Naive B cell (primary cell): ENCODE measurements at places on chromosomes 4 and X.

DNA sequence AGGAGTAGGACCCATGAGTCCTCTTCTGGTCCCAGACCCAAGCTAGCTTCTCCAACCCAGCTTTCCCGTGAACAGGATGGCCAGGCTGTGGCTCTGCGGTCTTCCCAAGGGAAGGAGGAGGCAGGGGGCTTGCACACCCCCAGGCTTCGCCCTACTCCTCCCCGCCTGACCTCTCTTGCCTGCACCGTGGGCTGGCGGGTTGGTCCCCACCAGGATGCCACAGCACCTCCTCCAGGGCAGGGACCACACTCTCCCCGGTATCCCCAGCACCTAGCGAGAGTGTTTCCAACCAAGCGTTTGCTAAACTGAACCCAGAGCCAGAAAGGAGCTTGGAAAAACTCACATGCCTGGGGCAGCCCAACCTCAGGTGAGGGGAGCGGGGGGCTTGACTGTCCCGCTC, 9.0 kb upstream of the S100P start:
- no peak for DNase-seq

GRCh38 chrX:101265869-101266428, 25.2 kb downstream of the TAF7L start:
- DNase-seq = no peak

GRCh38 chrX:153876112-153876491, 9.9 kb downstream of the L1CAM start:
- DNase-seq = no peak

DNA sequence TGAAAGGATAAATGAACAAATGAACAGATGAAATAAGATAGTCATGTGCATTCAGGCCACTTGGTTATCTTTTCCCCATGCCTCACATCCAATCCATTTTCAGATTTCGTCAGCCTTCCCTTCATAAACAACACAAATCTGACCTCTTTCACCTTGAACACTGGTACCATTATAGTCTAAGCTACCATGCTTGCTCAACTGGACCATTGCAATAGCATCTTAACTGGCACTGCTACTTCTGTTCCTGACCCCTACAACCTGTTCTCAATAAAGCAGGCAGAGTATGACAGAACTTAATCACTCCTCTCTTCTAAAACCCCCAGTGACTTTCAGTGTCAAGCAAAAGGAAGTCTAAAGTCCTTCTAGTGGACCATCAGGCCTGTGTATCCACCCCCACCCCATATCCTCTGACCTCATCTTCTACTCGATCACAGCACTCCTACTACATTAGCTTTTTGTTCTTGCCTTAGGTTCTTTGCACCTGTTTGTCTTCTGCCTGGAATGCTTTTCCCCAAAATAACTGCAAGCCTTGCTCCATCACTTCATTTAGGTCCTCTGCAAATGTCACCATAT, 40.7 kb downstream of the LARP7 start:
- no peak for DNase-seq

GRCh38 chr4:111854494-111855087, 290.7 kb upstream of the FAM241A start:
- DNase-seq = no peak

DNA sequence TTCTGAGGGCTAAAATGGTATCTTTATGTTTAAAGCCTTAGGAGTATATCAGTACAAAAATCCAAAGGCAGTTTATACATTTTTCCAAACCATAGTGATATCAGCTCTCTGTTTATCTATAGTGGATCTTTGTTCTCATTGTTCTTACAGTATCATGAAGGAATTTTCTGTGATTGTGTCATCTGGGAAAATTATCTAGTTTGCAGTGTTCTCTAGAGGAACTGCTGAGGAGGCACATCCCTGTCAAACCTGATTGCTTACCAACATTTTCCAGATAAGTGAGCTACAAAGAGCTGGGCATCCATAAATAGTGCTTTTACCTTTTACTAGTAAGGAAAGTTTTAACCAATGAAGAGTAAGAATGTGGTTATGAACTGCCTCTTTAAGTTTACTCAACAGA, 44.9 kb upstream of the SLC25A31 start:
- no peak for DNase-seq
